Hematopoietic multipotent progenitor cell (in vitro differentiated cells): ENCODE measurements at places on chromosomes 2 and 18.

DNA sequence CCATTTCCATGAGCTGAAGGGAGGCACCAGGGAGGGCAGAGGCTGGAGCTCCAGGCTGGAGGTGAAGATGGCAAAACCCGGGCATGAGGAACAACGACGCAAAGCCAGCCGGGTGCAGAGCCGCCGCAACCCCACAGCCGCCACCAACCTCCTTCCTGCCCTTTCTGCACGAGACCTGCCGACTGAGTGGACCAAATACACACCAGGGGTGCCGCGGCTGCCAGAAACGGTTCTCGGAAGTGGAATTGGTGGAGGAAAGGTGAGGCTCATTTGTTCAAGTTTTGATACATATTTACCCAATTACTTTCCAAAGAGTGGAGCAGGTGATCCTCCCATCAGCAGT, 8.4 kb upstream of the CIDEA start:
- DNase-seq: no peak

GRCh38 chr18:74420481-74420880, 36.6 kb downstream of the DIPK1C start:
- DNase-seq: no peak

DNA sequence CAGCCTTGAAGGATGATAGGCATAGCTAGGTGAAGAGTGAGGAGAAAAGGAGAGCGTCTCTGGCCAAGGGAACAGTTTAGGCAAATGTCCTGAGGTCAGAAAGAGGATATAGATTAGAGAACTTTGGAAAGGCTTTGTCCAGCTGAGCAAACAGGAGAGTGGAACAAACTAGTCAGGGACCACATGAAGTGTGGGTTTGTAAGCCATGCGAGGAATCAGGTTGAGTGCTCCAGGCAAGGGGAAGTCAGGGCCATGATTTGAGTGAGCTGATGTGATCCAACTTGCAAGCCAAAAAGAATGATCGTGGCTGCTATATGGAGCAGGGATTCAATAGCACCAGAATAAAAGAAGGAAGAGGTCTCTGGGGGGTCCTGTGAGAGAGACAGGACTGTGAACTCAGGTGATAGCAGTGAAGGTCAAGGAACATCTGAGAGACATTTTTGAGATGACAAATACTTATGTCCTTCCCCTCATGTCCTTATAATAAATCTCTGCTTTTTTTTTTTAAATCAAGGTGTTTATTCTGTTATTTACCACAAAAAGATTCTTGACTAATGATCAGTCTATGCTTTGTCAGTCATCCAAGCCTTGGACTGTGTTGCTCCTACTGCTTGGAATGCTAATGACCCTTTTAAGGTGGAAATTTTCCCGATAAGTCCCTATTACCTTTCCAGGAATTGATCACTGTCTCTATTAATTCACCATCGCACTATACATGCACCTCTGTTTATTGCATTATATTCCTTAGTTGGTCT, 472.6 kb downstream of the TXNL1 start:
- DNase-seq: no peak

- no peak for DNase-seq
Measured at GRCh38 chr2:34827398-34827797, 1228.3 kb upstream of the FAM98A start.

- DNase-seq: no peak
Measured at GRCh38 chr2:136010126-136010525, 24.7 kb upstream of the DARS1 start.

GRCh38 chr18:60649107-60649506, 276.5 kb upstream of the MC4R start:
- DNase-seq: no peak
